HAP-1 (cell line): ENCODE measurements at places on chromosomes 7 and 10.
A peak's percentile ranks its signal among the peaks of the same experiment; 100 is the strongest.

DNA sequence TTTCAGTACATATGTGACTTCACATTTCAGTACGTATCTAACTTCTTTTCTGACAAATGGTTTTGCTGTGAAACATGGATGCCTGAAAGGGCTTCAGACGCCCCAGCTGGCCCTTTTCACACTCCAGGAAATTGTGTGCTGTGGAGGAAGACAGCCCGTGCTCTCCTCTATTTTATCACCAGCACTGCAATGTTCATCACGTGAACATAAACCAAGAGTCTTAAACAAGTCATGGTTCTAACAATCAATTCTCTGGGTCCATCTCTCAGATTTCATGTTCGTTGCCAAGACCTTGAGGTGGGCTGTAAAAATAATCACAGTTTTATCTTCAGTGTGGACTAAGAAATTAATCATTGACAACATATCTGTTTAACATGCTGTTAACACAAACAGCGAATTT is 141.2 kb downstream of the WDR37 start:
- no peak for DNase-seq

DNA sequence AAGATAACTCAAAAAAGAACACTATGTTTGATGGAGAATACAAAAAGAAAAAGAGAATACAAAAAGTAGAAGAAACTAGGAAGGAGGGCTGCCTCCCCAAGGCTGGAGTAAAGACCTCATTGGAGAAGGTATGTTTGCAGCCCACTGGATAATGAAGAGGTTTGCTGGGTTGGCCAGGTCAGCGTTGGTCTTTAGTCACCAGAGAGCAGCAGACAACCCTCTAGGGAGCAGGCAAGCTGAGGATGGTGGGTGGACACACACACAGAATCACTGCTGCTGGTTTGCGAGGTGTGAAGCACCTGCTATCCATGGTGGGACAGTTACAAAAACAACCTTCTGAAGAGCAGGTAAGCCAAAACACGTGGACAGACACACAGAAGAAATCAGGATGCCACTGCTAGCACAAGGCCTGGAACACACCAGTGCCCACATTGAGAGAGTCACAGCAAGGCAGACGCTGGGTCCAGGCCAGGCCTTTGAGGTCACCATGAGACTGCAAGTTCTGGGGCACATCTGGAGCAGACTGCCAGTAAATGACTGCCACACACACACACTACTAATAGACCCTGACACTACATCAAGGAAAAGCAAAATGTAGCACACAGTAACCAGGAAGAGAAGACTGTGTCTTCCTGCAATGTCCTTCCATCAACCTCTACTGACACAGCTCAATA is 43.0 kb downstream of the MTERF1 start:
- DNase-seq: no peak

DNA sequence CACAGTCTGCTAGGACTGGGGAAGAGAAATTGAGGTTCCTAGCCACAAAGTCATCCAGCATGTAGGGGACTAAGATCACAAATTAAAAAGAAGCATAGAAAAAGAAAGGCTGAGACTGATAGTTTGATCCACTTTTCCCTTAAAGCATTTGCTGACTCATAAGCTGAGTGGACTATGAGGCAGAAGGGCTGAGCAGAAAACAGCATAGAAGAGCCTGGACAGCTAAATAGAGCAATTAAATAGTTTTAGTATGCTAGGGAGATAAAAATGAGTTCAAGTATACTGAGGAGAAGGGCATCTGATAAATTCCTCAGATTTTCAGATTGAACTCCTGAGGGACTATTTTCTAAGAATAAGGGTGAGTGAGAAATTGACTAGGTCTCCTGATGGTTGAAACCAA is 155.9 kb upstream of the EGR2 start:
- DNase-seq: no peak

DNA sequence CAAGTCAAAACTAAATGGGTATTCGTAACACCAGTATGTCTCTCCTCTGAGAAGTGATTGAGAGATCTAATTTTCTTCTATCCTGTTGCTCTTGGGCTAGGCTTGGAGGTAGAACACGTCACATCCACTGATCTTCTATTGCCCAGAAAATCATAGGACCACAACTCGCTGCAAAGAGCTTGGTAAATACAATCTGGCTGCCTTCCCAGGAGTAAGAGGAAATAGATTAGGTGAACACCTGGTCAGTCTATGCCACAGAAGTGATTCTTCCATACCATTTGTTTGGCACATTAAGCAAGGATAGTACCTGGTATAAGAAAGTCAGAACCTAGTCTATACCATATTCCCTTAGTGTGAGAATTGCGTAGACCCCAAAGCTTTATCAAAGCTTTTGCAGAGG is 129.3 kb upstream of the PHYHIPL start:
- no peak for DNase-seq

DNA sequence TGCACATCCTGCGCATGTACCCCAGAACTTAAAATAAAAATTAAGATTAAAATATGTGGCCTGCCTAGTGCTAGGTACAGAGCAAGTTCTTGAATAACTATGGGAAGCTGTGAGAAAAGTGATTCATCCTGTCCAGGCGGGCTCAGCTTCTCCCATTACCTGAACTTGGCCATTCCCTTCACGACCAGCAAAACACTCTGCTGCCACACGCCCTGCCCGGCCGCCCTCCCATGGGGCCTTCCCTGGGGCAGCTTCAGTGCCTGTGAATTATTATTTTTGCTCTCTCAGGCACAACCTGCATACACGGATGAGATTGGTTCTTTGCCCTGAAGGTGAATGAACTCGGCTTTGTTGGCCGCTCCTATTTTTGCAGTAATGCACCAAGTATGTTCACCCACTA is 209.2 kb upstream of the SHH start:
- DNase-seq: no peak

DNA sequence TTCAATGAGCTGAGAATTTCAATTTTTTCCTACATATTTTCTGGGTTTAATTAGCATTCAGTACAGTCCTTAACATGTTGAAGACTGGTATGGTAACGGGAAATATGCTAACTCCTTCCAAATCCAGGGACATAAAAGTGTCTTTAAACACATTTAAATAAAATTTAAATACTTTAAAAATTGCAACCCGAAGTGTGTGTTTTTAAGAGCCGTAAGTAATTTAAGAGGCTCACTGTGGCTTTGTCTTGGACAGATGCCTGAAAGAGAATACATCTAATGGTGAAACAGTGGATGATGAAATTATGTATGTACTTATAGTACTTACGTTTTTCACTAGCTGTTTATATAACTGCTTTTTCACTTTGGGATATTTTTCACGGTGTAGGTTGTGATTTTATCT is 687.3 kb upstream of the CELF2 start:
- DNase-seq: no peak

GRCh38 chr7:146670532-146670931 is 553.9 kb downstream of the CNTNAP2 start:
- no peak for DNase-seq

DNA sequence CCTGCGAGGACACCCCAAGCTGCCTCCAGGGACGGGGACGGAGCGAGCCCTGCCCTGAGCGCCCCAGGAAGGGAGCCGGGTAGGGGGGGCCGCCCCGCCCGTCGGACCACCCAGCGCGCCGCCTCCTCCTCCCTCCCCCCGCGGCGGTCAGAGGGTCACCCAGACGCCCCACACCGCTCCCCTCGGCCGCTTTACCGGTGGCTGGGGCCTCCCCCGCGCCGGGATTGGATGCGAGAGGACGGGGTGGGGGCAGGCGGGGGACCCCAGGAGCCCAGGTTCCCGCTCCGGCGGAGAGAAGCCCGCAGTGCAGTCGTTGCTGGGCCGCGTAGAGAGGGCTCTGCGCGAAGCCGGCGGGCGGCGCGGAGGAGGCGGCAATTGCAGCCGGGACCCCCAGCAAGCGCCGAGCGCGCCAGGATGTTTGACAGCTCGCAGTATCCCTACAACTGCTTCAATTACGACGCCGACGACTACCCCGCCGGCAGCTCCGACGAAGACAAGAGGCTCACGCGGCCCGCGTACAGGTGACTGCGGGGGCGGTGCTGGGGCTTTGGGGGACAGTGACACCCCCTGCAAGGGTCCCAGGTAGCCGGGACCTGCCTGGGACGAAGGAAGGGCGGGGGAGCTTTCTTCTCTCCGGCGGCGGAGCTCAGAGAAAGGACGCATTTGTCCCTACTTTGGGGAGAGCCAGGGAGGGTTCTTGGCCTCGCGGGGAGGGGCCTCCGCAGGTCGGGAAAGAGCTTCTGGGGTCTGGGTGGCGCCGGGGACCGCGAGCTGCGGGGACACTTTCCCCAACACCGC is at the start of gene FOXL3:
Gene FOXL3, plus strand, starts transcription at position 415 of the 798 bp plus-strand sequence. Its CDS starts 0 bp downstream, at position 415.
- DNase-seq: no peak

- DNase-seq: no peak
Measured at GRCh38 chr10:43323245-43323644, 48.2 kb upstream of the FXYD4 start.

DNA sequence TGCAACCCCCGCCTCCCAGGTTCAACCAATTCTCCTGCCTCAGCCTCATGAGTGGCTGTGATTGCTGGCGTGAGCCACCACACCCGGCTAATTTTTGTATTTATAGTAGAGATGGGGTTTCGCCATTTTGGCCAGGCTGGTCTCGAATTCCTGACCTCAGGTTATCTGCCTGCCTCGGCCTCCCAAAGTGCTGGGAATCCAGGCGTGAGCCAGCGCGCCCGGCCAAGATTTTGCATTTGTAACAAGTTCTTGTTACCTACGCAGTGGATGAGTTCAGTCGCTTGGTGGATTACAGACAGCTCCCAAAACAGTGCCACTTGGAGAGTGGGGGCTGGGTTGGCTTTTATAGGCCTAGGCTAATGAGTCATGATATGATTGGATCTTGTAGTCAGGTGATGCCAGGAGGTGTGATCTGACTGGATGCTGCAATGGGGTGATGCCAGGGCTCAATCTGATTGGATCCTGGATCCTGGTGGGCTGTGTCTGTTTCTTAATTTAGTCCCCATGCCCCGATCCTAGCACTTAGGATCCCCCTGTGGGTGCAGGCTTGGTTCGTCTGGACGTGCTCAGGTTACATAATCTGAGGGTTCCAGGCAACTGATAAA is 20.3 kb downstream of the SBDS start:
- DNase-seq: no peak

- peak; percentile 35 for DNase-seq
Measured at GRCh38 chr7:116356979-116357378, 142.6 kb upstream of the CAV2 start.

DNA sequence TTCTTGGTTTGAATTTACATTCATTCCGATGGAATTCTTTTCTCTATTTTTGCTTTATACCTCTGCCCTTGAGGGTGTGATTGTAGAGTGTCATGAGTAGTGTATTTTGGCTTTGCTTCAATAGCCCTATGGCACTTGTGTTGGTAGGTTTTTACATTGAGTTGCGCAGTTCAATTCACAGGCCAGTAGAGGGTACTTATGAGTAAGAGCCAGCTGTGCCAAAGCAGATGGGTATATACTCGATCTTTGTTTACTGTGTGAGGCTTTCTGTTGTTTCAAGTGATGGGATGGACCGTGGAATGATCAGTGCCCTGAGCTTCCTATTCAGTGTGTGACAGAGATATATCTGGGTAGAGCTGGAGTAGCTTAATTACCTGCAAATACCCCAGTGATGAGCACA is 4.3 kb upstream of the AKR1C3 start:
- DNase-seq: peak; percentile 15

GRCh38 chr7:24498439-24498838 is 74.8 kb upstream of the PALS2 start:
- no peak for DNase-seq

DNA sequence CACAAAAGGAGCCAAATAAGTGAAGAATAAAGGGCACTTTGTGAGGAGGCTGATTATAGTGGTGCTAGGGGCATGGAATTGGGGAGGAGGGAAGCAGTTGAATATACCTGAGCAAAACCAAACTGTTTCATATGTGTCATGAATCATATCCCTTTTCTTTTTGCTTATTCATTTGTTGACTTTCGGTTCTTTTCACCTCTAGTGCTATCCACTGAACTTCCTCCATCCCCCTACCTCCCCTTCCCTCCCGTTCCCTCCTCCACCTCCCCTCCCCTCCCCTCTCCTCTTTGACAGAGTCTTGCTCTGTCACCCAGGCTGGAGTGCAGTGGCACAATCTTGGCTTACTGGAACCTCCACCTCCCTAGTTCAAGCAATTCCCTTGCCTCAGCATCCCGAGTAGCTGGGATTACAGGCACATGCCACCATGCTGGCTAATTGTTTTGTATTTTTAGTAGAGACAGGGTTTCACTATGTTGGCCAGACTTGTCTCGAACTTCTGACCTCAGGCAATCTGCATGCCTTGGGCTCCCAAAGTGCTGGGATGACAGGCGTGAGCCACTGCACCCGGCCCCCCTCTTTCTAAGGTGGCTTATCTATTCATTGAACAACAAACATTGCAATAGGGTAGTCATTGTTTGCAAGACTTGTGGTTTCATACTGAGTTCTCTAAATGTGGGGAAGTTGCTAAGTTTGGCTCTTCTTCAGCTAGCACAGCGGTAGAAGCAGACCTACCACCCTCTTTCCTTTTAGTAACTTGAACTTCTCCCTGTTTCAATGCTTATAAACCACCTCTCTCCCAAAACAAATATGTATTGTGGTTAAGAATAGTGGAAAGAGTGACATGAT is 150.4 kb upstream of the PRPS1L1 start:
- DNase-seq: no peak

- no peak for DNase-seq
Measured at GRCh38 chr10:66252986-66253385, 672.9 kb upstream of the LRRTM3 start.

- no peak for DNase-seq
Measured at GRCh38 chr7:80858141-80858903, 60.5 kb downstream of the SEMA3C start.

DNA sequence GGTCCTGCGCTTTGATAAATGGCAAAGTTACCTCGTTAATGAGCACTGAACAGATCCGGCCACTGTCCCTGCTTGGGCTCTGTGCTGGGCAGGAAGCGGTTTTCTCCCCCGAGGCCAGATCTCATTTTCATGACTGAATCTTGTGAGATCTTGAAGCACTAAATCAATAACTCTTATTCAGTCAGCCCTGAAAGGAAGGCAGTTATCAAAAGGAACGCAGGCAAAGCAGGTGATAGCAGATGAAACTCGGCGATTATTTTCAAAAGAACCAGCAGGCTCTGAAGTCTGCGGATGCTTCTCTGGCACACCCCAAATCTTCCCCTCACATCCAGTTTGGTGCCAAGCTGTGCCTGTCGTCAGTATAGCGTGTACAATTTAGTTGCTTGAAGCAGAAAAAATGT is 228.7 kb downstream of the BAMBI start:
- DNase-seq: no peak

GRCh38 chr10:44985175-44985681 is 6.6 kb upstream of the DEPP1 start:
- DNase-seq: no peak

GRCh38 chr7:116736927-116737715 is 65.1 kb downstream of the MET start:
- no peak for DNase-seq
